ENCODE measurements at places on chromosomes 11 and 22. TPM values are rescaled to one million over a fixed set of nuclear protein-coding genes. Genes with fewer than 3 reads are reported as not detected.

SPDYC gene
- total RNA-seq: not detected

DAGLA gene
- 4.7 TPM for total RNA-seq

NECTIN1 gene
- 15.0 TPM for total RNA-seq

KRTAP5-4 gene
- not detected for total RNA-seq

MYBPC3 gene
- not detected for total RNA-seq

KCNJ5 gene
- total RNA-seq: 4.0 TPM

HEPHL1 gene
- total RNA-seq: not detected

AASDHPPT gene
- 62.9 TPM for total RNA-seq

RBMXL2 gene
- total RNA-seq: 0.21 TPM

NLRP10 gene
- total RNA-seq: not detected

POTEH gene
- not detected for total RNA-seq

MGAT3 gene
- total RNA-seq: 1.8 TPM

GRCh38 chr11:119974051-119974450 lies 163.9 kb downstream of the TRIM29 start:
- no peak for DNase-seq

GRCh38 chr11:47156951-47157350 lies 19.7 kb downstream of the ARFGAP2 start:
- DNase-seq: no peak

- no peak for DNase-seq
Observed at GRCh38 chr22:19875061-19875530, 20.4 kb upstream of the GNB1L start.

DNA sequence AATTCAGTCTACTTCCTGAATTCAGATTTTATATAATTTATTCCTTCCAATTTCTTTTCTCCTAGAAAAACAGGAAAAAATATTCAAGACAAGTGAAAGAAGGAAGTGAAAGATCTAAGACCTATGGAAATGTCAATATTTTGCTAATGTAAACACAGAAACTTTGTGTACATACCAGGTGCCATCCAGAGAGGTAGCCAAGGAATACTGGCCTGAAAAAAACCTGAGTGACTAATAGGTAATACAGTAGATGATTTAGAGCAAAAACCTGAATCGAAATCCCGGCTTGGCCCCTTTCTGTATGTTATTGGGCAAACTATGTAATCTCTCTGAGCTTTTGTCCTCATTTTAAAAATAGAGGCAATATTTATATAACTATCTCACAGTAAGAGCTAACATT lies 59.2 kb upstream of the FSHB start:
- DNase-seq: no peak

- no peak for DNase-seq
Observed at GRCh38 chr22:36221799-36222751, 17.3 kb downstream of the APOL2 start.

DNA sequence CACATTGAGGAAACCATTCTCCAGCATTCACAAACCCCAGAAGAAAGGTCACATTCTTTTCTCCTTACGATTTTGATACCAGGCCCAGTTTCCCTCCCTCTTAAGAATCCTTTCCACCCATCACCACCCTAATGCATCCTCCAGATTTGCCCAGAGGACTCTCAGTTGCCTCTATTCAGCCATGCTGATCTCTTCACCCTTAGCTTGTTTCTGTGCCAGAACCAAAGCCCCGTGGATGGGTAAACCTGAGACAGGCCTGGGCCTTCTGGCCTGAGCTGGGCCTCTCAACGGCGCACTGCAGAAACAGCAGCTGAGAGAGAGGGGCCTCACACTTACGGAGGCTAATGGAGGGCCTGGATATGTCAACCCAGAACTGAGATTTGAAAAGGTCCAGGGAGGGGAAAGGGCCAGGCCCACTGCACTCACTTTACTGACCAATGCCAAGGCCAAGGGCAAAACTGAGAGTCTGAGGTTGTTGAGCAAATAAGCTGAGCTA lies 32.2 kb upstream of the OAF start:
- no peak for DNase-seq

GRCh38 chr11:70433966-70434812 lies 35.9 kb downstream of the CTTN start:
- no peak for DNase-seq

- no peak for DNase-seq
Observed at GRCh38 chr11:15875943-15876342, 480.4 kb downstream of the SOX6 start.

- DNase-seq: no peak
Observed at GRCh38 chr11:11414996-11415395, 61.9 kb upstream of the CSNK2A3 start.

- no peak for DNase-seq
Observed at GRCh38 chr11:22337596-22338485, at the start of gene SLC17A6. TSS of gene SLC17A6 (plus strand) at chr11:22338381. CDS start at chr11:22338534, 153 bp downstream.

DNA sequence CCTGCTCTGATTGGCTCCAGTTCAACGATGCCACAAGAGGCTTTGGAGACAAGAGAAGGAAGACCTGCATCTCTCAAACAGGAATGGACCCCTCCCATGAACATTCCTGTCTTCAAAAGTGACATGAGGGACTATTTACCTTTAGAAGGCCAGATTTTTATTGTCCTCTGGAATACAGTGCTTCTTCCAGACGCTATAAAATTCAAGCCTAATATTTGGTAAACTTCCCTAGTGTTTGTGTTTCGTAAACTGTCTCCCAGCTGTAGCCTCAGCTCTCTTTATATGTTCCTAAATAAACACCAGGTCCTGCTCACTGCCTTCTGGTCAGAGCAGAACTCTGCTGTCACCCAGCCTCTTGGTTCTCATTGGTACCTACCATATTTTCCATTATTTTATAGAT lies 157.8 kb downstream of the CCDC34 start:
- DNase-seq: no peak

DNA sequence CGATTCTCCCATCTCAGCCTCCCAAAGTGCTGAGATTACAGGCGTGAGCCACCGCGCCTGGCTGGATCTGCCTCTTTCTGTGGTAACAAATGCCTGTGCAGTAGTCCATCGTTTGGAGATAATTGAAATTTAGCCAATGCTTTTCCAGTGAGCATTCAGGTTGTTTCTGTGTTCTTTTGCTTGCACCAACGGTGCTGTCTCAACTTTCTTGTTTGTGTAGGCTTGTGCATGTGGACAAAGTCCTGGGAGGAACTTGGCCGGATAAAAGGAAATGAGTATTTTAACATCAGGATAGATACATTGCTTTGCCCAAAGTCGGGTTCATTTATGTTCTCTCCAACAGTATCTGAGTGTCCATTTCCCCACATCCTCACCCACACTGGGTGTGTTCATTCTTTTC lies 85.7 kb downstream of the KIAA1671 start:
- DNase-seq: no peak

GRCh38 chr22:45529105-45529504 lies 26.4 kb downstream of the FBLN1 start:
- DNase-seq: no peak

DNA sequence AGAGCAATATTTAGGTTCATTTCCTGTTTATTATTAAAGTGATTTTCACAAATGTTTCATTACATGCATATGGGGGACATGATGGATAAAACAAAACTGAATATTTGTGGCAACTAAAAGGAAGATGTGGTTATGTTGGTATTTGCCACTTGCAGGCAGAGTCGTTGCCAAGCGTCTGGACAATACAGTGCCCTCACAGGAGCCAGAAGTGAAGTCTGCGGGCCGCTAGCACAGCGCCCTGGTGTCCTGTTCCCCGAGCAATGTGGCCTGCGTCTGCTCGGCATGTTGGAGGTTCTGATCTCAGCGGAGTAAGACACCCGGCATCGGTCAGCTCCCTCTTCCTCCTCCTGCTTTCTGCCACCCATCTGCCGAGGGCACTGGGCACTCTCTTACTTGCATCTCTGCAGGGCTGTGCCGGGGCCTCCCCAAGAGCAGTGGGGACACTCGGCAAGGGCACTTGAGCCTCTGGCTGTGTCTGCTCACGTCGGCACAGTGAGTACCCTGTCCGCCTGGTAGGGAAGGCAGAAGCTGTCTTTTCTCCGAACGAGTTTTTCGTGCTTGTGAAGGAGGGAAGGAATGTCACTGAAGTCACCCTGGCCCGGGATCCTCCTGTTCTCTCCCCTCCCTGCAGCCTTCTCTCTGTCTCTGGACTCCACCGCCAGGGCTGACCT lies 10.5 kb upstream of the TTLL12 start:
- DNase-seq: no peak

DNA sequence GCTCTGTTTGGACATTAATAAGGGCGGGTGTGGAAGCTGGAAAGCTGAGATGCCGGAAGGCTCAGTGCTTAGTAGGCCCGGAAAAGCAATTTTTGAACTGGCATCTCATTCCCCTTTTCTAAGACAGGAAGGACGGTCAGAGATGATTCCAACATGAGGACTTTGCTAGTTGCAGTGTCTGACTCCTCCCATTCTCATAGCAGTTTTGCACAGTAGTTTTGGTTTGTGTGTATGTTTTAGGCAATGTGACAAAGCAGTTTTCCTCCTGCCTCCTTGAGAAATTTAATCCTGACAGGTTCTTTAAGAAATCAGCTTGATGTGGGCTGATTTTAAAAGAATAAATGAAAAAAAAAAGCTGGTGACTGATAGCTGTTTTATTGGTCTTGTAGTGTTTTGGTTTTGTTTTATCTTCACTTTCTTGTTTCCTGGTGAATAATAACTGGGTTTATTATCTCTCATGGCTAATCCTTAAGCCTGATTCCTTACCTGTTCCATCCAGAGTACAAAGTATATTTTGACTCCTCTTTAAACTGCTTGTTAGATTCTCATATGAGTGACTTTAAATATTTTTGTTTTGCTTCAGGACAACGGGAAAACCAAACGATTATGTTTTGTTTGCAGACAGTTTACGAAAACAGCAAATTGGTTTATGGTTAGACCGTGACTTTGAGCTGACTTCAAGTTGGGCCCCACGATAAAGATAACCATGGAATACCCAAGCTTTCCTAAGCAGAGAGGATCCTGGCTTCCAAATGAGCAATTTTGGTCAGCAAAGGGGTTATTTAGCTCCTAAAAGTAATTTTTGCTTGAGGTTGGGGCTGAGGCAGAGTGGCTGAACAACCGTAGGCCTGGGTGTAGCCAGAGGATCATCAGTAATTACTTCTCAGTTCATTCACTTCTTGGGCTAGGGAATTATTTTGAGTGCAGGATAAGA lies 3.4 kb downstream of the PTPRJ start:
- DNase-seq: no peak

DNA sequence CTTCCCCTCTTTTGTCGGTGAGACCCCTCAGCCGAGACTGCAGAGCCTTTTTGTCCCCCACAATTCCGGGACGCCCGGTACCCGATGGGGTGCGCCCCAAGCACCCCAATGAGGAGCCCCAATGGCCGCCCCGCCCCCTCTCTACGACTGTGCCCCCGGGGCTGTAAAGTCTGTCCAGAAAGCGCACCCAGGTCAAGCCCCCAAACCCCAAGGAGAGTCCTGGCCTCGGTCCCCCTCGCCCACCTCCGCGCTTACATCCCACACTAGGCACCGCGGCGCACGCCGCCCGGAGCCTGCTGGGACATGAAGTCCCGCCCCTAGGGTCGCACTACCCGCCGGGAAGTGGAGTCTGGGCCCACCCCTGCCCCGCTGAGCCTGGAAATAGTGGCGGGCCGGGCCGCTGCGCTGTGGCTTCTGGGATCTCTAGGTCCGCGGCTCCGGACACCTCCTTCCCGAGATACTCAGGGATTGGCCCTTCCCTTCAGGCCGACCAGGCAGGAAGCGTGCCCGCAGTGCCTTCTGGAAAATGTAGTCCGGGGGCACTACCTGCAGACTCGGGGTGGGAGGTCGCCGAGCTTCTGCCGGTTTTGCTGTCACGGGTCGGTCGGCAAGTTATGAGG lies at the start of gene MEN1:
MEN1 (minus strand) TSS at position 281 of the 620 bp plus-strand sequence. CDS start 442 bp downstream, outside the sequence.
- DNase-seq: peak; percentile 86

- DNase-seq: no peak
Observed at GRCh38 chr22:31308181-31308580, 15.9 kb upstream of the PIK3IP1 start.

DNA sequence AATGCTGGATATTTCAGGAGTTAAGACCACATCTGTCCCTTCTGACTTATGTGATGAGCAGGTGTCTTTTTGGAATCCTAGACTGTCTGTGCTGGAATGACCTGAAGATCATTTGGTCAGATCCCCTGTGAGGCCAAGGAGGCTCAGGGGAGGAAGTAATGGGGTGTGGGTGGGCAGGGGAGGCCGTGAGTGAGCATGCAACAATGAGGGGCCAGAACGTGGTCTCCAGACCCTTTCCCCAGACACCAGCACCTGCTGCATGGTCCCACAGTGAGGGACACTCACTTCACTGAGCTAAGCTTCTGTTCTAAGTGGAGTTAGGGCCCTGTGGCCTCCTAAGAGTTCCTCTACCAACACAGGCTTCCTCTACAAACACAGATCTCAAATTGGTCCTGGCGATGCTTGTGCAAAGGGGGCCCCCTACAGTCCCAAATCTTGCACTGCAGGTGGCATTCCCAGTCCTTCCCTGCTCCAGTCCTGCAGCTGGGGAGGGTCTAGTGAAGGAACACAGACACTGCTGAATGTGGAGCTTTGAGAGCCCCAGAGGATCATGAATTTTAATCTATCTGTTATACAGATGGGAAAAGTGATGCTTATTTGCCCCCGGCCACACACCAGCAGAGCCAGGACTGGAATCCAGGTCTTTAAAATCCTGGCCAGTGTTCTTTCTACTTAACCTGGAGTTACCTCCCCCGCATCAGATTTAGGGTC lies 7.4 kb downstream of the USP2 start:
- DNase-seq: no peak

- peak; percentile 95 for DNase-seq
Observed at GRCh38 chr11:117946842-117947526, 17.8 kb upstream of the TMPRSS13 start.

DNA sequence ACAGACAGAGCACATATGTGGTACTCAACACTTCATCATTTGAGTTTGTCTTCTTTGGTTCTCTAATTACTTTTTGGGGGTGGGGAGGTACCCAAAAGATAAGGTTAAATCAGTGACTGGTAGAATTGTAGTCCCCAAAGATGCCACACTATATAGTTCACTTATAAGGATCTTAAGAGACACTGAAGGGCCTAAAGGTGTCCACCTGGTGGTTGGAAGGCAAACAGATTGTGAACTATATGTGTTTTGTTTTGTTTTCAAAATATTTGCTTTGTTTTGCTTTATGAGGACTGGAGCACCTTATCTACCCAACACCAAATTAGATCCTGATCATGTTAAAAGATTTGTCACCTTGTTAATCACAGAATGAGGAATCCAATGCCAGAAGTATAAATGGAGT lies 136.1 kb downstream of the DCDC1 start:
- DNase-seq: no peak

DNA sequence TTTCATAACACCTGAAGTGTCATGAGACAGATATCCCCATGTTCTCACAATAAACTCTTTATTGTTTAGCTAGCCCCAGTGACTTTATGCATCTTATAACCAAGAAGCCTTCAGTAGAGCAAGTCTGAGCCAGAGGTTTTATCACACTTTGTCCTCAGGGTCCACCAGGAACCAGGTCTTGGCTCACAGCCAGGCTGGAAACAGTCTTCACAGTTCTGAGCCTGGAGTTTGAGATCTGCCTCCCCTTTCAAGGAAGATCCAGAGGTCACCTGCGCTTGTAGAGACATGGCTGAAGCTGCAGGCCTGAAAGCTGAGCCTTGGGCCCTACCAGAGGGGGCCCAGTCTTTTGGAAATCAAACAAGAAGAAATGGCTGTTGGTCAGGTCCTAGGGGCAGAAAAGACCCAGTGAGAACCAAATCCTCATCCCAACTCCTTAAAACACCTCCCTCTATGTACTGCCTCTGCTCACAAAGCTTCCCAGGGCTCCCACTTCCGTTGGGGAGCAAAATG lies 3.5 kb downstream of the RRP8 start:
- no peak for DNase-seq

Data from kidney epithelial cell (primary cell).